ENCODE measurements at places on chromosomes 5 and 9.

DNA sequence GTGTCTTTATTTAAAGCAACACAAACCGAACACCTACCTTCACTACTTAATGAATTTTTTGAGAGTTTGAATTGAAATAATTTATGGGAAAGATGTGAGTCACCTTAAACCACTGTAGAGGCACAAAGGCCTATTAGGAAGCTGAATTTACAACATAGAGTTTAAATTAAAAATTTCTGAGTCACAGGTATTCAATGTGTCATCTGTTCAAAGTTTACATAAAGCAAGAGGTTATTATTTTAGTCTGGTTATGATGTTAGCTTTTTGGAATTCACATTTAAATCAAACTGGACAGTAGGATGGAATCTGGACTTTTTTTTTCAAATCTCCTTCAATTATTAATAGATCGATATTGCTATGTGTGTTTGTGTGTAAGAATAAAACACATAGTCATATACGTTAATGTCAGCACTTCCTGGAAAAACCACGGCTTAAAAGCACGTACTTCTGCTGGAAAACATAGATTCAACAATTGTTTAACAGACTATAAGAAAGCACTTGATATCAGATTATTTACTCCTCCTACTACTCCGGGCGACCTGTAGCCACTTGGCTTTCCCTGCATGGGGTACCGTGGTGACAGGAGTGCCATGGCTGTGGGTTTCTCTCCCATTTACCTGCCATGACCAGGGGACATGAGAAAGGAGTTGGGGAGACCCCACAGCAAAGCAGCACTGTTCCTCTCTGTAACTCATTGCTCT, 638.6 kb downstream of the SEMA5A start:
- DNase-seq, result no peak

DNA sequence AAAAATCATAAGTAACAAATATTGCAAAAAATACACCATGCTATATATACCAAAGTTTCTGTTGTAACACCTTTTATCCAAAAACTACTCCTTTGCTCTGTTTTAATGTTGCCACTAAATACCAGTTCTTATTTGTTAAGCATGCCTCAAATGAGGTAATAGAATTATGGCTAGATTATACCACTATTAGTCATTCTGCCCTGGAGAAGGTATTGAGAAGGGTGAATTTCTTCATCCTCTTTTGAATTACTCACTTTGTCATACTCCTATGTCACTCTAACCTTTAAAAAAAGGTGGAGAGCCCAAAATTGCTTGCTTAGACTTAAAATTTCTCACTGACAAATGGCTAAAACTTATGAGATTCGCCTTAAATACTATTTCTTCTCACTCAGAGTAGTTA, 750.9 kb downstream of the MAT2B start:
- no peak for DNase-seq

DNA sequence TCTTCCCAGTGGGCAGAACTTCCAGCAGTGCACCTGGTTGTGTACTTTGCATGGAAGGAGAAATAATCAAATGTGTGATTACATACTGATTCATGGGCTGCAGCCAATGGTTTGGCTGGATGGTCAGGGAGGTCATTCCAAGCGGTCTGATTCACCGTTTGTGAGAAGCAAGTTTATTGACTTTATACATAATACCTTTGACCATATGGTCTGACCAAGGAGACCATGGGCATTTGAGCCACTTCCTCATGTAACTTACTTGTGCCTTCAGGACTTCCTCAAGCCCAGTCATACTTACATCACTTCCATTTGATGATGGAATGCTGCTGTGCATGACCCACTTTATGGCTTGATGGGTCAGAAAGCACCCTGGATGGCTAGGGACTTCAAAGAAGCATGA, 41.1 kb downstream of the DAP start:
- no peak for DNase-seq

- DNase-seq, result no peak
Measured at GRCh38 chr5:147216552-147217154, 18.2 kb upstream of the STK32A start.

DNA sequence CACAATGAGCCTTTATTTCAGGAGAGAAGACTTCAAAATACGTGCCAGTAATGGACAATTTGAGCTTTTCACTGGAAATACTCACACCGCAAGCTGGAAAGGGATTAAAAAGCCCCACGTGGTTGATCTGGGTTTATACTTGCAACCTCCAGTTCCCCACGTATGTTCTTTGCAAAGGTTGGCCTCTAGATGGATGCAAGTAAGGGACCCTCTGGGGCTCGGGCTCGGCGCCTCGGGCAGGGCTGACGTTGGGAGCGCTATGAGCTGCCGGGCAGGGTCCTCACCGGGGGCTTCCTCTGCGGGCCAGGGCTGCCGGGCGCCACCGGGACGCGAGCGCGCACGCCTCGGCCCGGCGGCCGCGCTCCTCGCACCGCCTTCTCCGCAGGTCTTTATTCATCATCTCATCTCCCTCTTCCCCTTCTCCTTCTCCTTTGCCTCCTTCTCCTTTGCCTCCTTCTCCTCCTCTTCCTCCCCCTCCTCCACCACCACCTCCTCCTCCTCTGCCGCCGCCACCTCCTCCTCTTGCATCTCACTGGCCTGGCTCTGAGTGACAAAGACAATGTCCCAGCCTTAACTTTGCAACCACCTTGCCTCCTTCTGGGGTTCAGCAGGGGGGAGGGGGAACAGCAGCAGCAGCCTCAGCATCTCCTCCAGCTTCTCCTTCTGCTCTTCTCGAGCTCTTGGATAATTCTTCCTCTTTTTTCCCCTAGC, 701 bp upstream of the ZNF462 start:
- DNase-seq, result no peak

DNA sequence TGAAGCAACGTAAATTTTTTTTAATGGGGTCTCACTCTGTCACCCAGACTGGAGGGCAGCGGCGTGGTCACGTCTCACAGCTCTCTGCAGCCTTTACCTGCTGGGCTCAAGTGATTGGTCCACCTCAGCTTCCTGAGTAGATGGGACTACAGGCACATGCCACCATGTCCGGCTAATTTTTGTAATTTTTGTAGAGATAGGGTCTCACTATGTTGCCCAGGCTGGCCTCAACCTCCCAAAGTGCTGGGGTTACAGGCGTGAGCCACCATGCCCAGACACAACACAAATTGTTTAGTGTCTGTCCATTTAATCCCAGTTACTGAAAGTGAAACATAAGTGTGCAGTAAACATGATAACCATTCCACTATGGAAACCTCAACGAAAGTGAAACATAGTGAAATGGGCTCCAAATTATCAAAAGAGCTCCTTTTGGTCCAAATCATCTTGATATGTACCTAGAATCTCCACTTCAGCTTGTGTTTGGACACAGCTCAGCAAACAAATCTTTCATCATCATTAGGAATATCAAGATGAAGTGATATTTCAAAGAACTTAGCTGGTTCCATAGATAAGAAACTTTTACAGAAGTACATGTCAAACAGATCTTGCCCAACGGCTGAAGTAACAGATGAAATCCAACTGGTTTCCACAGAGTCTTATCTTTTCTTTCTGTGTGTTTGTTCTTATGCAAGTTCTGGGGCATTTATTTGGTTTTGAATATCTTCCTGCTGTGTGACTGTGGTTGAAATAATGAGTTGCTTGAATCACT, 41.2 kb upstream of the PLPP1 start:
- no peak for DNase-seq

DNA sequence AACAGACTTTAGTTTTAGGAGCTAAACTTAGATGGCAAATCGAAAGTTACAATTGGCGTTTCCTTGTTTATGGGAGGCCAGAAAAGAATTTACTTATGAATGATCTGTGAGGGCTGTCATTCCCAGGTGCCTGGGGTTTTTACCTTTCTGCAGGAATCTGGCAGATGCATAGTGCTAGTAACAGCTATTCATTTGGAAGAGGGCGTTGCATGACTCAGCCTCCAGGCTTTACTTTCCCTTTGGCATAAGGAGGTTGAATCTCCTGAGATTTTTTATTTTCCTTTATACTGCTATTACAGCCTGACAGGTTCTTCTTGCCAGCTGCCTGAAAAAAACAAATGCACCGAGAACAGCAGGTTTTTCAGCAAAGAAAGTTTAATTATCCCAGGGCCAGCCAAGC, 30.0 kb downstream of the CARD6 start:
- DNase-seq, result no peak

DNA sequence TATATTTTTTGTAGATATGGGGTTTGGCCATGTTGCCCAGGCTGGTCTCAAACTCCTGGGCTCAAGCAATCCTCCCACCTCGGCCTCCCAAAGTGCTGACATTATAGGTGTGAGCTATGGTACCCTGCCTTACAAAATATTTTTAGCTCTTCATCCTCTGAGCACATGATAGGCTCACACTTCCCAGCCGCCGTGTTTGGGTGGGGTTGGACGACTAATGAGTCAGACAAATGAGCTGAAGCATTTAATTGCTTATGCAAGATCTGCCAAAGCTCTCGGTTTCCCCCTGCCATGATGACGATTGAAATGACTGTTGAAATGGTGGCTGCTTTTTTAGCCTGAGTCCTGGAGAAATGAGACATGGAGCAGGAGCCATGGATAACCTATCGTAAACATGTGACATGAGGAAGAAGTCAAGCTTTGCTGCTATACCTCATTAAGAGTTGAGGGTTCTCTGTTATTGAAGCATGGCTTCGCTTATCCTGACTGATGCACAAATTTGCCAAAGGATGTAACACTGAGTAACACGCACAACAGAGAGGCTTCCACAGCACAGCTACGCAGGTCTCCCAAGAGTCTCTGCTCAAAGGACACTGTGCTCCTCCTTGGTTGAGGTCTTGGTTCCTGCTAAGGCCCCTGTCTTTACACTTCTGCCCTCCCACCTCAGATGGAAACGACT, 48.2 kb upstream of the GFPT2 start:
- no peak for DNase-seq

GRCh38 chr5:142872795-142873194, 102.6 kb downstream of the ARHGAP26 start:
- no peak for DNase-seq

GRCh38 chr5:157607371-157608161, 32.0 kb upstream of the ADAM19 start:
- DNase-seq, result peak; percentile 19

DNA sequence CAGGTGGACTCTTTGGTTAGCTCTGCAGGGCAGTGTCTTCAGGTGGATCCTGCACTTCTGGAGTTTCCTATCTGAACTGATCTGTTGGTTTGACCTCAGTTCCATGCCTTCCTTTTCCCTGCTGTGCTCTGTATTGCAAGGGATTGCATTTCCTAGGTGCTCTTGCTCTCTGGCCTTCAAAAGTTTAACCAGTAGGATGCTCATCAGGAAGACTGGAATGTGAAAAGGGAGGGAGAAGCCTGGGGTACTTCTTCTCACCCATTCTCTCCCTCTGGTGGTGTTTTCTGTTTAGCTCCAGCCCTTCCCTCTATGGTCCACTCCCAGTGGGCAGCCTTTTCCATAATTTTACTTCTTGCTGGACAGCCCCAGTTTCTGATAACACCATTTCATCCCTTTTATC, 78.5 kb downstream of the ZNF618 start:
- no peak for DNase-seq

DNA sequence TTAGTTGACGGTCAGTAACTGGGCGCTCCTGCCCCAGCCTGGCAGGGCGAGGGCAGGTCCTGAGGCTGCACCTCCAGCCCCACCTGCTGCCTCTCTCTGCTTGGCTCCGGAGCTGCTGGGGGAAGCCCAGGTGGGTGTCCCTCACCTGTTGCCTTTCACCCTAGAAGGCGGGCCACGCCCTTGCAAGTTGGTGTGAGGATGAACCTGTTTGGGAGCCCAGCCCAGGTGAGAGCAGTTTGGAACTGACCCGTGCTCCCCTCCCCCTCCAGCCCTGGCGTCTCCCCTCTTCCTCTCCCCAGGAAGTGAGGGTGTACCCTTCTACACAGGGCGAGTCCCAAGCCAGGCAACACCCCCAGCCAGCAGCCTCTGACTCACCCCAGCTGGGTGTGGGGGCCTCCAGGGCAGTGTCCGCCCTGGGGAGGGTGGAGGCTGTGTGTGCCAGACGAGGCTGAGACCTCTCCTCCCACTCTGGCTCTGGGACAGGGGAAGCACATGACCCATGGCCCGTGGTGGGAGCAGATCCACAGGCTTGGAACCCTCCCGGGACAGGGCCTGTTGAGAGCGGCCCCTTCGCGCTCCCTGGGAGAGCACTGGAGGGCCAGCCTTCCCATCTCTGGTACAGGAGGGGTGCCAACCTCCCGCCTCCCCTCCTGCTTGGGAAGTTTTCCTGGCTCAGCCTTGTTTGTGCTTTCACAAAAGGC, 10.4 kb downstream of the LRRC8A start:
- DNase-seq, result no peak

DNA sequence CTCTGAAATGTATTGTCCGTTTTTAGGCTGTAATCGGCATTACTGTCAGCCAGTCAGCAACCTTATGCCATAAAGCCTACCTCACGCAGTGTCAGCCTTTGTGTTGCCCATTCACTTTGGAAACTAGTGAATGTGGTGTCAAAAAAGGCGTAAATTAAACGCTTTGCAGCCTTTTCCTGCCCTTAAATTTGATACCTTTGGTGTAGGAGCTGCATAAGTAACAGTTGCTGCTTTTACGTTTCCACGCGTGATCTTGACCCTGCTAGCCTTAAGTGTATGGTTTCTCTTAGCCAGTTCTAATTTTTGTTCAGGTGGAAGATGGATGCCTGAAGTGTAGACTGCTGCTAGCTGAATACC, 257.7 kb downstream of the EPB41L4A start:
- DNase-seq, result no peak

- DNase-seq, result no peak
Measured at GRCh38 chr5:78269088-78269703, 25.3 kb downstream of the AP3B1 start.

- DNase-seq, result no peak
Measured at GRCh38 chr5:154141745-154142221, 48.8 kb upstream of the GALNT10 start.

DNA sequence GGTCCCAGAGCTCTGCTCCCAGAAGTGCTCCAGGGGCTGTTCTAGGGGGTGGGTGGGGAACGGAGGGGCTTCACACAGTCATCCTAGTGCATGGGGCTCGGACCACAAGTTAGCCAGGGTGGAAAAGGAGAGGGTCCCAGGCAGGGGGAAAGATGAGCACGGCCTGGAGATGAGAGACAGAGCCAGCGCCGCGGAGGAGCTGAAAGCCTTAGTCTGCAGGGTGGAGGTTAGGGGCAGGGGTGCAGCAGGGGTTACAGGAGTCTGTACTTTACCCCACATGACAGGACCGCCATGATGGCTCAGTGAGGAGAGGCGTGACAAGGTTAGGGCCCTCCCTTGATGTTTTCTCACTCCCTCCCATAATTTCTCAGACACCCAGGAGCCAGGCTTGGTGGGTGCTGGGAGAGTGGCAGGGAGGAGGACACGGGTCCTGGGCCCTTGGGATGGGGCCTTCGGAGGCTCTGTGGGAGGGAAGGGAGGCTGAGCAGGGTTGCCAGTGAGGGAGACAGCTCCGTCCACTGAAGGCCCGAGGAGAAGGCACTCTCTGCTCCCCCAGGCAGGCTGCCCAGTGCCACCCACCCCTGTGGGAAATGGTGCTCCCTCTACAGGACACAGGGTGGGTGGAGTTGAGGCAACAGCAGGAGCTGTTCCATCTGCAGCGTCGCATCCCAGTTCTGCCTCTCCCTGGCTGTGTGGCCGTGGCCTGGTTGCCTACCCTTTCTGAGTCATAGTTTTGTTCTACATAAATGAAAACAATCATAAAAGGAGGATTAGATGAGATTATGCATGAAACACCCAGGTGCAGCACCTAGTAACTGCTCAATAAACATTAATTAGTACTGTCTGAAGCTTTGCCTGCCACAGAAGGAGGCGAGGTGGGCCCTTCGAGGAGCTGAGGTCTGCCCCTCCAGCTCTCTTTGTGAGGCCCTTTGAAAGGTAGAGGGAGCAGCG, 66.2 kb downstream of the NDST1 start:
- no peak for DNase-seq
